Hematopoietic multipotent progenitor cell (in vitro differentiated cells): ENCODE measurements at places on chromosomes 4 and X.

DNA sequence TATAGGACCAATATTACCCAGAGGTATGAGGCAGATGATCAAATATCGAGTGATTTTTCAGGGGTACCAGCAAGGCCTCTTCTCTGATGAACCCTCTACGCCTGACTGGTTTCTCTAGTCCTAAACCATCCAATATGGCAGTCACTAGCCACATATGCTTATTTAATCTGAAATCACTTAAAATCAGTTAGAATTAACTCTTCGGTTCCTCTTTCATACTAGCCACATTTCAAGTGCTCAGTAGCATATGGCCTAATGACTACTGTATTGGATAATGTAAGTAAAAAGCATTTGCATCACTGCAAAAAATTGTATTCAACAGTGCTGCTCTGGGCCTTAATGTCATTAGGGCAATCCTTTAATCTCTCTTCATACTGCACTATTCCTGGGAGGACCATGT, 4.4 kb upstream of the APBB2 start:
- no peak for DNase-seq

DNA sequence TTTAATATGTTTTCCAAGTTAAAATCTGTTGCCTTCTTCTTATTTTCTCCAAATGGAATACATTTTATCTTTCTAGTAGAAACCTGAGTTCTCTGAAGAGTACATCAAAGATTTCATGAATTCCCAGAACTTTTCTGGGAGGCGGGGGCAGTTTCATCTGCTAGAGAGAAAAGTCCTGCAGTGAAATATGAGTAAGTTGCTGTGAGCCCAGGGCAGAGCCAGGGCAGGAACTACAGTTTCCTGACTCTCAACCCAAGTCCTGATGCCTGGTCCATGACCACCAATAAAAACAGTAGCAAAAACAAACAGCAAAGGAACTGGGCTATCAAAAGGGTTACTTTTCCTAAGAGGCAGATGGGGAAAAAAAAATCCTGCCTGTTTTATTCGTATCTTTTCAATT, 239.4 kb upstream of the CTSO start:
- no peak for DNase-seq

GRCh38 chr4:156217236-156217635, 263.6 kb upstream of the CTSO start:
- no peak for DNase-seq

GRCh38 chrX:80430826-80431504, 10.7 kb downstream of the TENT5D start:
- DNase-seq = no peak

DNA sequence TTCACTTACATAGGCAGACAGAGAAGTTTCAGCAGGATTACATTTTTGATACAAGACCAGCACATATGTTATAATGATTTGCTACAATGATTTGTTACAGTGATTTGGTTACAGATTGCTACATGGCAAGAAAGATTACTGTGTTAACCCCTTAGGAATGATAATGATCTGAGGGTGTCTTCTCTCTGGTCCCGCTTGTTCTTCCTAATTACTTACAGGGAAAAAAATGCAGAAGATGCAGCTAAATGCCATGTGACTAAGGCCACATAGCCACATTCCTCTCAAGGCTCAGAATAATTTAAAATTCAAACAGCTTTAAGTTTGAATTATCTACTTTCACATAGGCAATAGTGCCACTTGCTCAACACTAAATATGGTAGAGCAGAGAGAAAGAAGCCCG, 9.7 kb upstream of the LAP3 start:
- DNase-seq = no peak

DNA sequence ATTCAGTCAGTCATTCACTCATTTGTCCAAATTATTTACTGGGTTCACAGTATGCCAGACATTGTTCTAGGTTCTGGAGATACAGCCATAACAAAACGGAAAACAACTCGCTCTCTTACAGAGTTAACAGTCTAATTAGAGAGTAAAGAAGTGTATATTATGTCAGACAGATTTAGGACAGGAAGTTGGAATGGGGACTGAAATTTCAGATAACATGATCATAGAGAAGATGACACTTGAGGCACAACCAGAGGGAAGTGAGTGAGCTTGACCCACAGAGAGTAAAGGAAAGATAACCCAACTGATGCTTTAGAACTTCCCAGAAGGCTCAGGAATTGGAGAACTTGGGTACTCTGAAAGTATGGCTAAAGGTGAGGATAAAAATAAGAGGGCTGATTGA, 139.4 kb downstream of the ZAR1 start:
- DNase-seq = no peak

DNA sequence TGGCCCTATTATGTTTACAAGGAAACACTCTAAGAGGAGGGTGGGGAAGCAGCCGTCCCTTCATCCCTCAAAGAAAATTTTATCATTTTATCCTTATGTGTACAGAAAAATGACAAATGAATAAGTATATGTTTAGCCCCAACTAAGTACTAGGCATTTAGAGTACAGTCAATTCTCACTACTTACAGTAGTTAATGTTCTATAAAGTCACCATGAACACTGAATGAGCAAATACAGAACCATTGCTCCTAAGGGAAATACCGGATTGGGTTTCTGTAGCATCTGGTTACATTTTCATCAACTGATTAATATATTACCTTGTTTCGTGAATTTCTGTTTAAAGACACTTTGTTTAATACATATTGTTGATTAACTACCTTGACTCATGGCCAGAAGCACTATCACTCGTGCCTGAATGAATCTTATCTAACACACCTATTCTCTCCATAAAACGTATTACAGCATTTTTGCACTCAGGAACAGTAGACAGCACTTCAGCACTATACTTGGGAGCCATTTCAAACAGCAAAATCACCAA, 109.3 kb downstream of the ASB9 start:
- DNase-seq = no peak

DNA sequence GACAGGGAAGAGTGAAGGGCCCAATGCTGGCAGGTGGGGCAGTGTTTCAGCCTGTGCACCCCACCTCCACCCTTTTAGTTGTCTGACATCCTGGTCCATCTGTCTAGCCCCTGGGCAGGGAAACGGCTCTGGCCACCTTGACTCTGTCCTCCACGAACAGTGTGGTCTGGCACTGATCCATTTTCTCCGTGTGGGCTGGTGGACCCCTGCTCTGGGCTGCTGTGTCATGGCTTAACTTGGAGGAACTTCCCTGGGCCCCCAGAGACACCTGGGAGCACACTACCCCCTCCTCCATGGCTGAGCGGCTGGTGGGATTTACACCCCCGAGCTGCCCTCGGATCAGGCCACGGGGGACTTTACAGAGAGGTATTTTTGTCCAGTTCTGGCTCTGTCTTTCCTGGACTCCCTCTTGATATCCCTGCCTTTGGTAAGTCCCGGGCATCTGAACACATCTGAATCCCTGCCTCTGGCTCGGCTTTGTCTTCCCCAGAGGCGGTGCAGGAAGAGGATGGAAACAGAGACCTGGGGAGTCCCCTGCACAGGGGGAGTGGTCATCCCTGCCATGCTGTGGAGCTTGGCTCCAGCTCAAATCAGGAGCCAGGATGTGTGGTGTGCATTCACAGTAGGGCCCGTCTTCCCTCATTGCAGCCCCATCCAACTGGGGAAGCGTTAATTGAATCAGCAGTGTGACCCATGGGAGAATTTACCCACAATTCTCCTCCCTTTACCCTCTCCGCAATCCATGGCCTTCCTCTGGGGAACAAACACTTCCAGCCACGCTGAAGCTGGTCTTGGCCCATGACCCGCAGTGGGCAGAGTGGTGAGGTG, 6.3 kb upstream of the NKX1-1 start:
- DNase-seq = no peak

- DNase-seq = no peak
These were observed 137.0 kb downstream of the AMMECR1 start for GRCh38 chrX:110180928-110181310.

- no peak for DNase-seq
These were observed 48.0 kb upstream of the KLHL8 start for GRCh38 chr4:87268411-87268810.

GRCh38 chrX:2243913-2244460, 256.8 kb downstream of the DHRSX start:
- no peak for DNase-seq

- no peak for DNase-seq
These were observed 30.8 kb downstream of the HERC3 start for GRCh38 chr4:88623097-88623496.

- DNase-seq = no peak
These were observed 505.4 kb upstream of the PITX2 start for GRCh38 chr4:111128327-111128726.

DNA sequence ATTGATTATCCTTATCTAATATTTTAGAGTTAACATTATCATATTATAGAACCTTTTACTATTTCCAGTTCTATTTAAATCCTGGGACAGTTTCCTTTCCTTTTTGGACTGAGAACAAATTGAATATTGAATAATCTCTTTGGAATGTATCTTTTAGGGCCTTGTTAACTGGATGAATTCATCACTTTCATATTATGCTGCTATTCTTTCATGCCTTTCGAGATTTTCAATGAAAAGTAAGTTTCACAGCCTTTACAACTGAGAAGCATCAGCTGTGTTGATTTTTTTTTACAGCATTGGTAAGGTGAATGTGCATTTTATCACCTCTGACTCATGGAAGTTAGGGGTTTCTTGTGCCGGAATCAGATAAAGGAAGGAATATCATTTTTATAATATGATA, 39.6 kb downstream of the PDLIM5 start:
- no peak for DNase-seq

- peak; percentile 86 for DNase-seq
These were observed 353.1 kb upstream of the BOD1L1 start for GRCh38 chr4:13980317-13981310.

DNA sequence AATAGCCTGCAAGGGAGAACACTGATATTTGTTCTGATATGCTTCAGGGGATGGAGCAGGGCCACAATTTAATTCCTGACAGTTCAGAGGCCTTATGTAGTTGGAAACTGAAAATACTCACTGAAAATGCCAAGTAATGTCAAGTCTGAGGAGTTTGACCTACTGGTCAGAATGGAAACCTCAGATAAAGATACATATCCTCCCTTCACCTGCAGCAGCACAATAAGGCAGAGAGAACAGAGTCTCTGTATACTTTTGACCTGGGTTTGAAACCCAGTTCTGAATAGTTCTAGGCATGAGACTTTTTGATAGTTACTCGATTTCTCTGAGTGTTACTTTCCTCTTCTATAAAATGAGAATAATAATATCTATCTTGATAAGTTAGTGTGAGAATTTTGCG, 65.8 kb upstream of the TRPC5 start:
- no peak for DNase-seq

- DNase-seq = no peak
These were observed 9.1 kb upstream of the FGFR3 start for GRCh38 chr4:1783970-1784369.

DNA sequence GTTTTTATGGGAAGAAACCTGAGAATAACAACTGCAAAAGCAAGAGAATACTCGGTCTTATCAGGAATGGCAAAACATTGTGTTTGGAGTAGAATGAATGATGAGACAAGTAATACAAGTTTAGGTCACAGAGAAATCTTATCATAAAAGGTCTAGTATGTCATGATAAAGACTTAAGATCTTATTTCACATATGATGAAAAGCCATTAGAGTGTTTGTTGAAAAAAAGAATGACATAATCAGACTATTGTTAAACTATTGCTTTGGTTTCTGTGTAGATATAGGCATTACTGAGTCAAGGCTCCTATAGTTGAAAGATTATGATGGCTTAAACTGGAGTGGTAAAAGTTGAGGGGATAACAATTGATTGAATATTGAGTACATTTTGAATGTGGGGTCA, 603.6 kb downstream of the CCSER1 start:
- no peak for DNase-seq

DNA sequence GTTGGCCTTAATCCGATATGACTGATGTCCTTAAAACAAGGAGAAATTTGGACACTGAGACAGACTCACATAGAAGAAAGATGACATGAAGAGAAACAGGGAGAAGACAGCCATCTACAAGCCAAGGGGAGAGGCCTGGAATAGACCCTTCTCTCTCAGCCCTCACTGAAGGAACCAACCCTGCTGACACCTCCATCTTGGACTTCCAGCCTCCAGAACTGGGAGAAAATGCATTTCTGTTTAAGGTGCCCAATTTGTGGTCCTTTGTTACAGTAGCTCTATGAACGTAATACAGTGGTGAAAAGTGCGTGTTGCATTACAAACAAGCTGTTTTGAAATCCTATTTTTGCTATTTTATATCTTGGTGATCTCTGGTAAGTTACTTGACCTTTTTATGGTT, 343.6 kb downstream of the ARHGAP10 start:
- DNase-seq = no peak

DNA sequence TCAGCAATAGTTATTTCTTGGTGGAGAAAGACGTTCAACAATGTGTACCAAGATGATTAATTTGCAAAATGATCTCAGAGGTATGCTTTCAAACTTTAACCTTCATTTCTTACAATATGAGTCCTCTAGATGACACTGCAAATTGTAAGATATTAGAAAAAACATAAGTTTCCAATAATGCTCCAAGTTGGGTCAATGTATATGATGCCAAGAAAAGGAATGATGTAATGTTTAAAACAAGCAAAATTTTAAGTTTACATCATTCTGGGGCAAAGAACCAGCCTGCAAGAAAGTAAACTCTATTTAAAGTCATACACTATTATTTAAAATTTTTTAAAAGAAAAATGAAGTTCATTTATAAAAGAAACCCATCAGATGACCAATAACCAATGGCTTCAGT, 56.1 kb downstream of the PRSS12 start:
- no peak for DNase-seq

DNA sequence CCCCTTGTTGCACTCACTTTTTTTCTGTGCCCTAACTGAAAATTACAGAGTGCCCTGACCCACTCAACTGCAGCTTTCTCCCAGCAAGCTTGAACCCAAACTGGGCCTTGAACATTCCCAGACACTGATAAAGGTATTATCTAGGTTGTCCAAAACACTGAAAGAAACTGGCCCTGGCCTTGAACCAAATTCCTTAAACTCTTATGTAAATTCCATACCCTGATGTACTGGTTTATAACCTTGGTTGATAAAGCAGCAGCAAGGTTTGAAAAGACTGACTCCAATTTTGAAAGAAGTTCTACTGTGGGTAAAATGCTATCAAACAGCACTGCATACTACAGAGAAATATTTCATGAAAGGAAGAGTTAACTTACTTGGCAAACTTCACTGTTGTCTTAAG, 125.6 kb downstream of the PHF8 start:
- no peak for DNase-seq

- no peak for DNase-seq
These were observed 112.2 kb upstream of the ENPP6 start for GRCh38 chr4:184329659-184330400.

DNA sequence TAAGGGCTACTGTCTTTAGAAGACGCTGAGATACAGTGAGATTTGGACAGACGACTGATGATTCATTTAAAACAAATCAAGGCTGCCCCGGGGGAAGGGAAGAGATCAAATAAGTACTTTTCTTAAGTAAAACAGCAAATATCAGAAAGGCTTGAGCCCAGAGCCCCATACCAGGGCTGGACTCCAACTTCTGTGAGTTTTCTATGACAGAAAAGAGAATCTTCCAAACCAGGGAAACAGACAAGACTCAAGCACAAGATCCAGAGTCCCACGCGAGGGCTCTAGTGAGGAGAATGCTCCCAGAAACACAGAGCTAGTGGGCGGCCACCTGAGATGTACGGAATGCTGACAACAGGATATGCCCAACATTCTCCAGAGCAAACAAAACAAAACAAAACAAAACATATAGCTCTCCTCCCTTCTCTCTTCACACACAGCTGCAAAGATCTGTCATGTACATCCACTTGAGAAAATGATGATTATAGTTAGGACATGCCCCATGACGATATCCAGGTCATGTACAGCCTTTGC, 13.1 kb downstream of the ACSL1 start:
- DNase-seq = no peak
